A549 treated with CpdA at 1 μM for 4 hours (cell line): ENCODE measurements at places on chromosomes 5 and 9. TPM values are rescaled to one million over a fixed set of nuclear protein-coding genes. Genes with fewer than 3 reads are reported as not detected.

ZDHHC11B gene
- 1.1 to 1.5 TPM (median 1.3 TPM) in 5 replicates for total RNA-seq

NTNG2 gene
- total RNA-seq = 1.8 to 5.9 TPM (median 2.8 TPM) in 5 replicates

HRCT1 gene
- total RNA-seq = 0.11 to 0.14 TPM in 2 of 5 replicates, not detected in the others

AMBP gene
- 5.2 to 9.8 TPM (median 8.2 TPM) in 5 replicates for total RNA-seq

CNTFR gene
- 0.08 to 0.19 TPM (median 0.10 TPM) in 5 replicates for total RNA-seq

CFAP90 gene
- total RNA-seq = 0.10 to 0.59 TPM (median 0.51 TPM) in 5 replicates

GLDC gene
- total RNA-seq = 12.7 to 17.4 TPM (median 13.3 TPM) in 5 replicates

LRRC19 gene
- total RNA-seq = not detected in 5 replicates

PTGDS gene
- 0.35 to 0.71 TPM (median 0.39 TPM) in 3 of 5 replicates, not detected in the others for total RNA-seq

CA9 gene
- total RNA-seq = 3.0 to 9.1 TPM (median 5.3 TPM) in 5 replicates

SIT1 gene
- not detected in 5 replicates for total RNA-seq

GKAP1 gene
- 4.5 to 6.4 TPM (median 5.5 TPM) in 5 replicates for total RNA-seq

PLAC8L1 gene
- total RNA-seq = 0.27 to 0.41 TPM in 2 of 5 replicates, not detected in the others

CDH9 gene
- not detected in 5 replicates for total RNA-seq

SH3RF2 gene
- 2.2 to 3.3 TPM (median 3.0 TPM) in 5 replicates for total RNA-seq

HSPA4 gene
- total RNA-seq = 158 to 199 TPM (median 188 TPM) in 5 replicates

DHX29 gene
- 21.1 to 26.6 TPM (median 23.5 TPM) in 5 replicates for total RNA-seq

PTAR1 gene
- total RNA-seq = 11.1 to 18.6 TPM (median 14.8 TPM) in 5 replicates

BARHL1 gene
- 0.06 TPM in 1 of 5 replicates, not detected in the others for total RNA-seq

CDC20B gene
- total RNA-seq = 0.07 to 0.16 TPM (median 0.12 TPM) in 5 replicates

RHOBTB3 gene
- 5.9 to 10.0 TPM (median 7.3 TPM) in 5 replicates for total RNA-seq

DDX4 gene
- total RNA-seq = 0.02 TPM in 1 of 5 replicates, not detected in the others

PCDH12 gene
- 0.02 to 0.29 TPM in 2 of 5 replicates, not detected in the others for total RNA-seq

SLC28A3 gene
- total RNA-seq = not detected in 5 replicates

PAX5 gene
- 0.01 to 0.06 TPM (median 0.02 TPM) in 3 of 5 replicates, not detected in the others for total RNA-seq

AJM1 gene
- 3.1 to 4.3 TPM (median 4.0 TPM) in 5 replicates for total RNA-seq

CDX1 gene
- total RNA-seq = not detected in 5 replicates

ZNF883 gene
- 0.74 to 1.3 TPM (median 0.85 TPM) in 5 replicates for total RNA-seq

CTNND2 gene
- total RNA-seq = not detected in 5 replicates

SH2D3C gene
- total RNA-seq = 0.03 to 0.16 TPM (median 0.13 TPM) in 4 of 5 replicates, not detected in the other

PHF24 gene
- 0.06 to 0.26 TPM (median 0.16 TPM) in 5 replicates for total RNA-seq

PCDHGC5 gene
- 0.05 TPM in 1 of 5 replicates, not detected in the others for total RNA-seq

DND1 gene
- total RNA-seq = 0.47 to 1.0 TPM (median 0.82 TPM) in 5 replicates

FOXD4L5 gene
- total RNA-seq = 0.05 to 0.12 TPM (median 0.06 TPM) in 3 of 5 replicates, not detected in the others

NUTM2G gene
- not detected in 5 replicates for total RNA-seq

IFNA10 gene
- not detected in 5 replicates for total RNA-seq

DNAJB5 gene
- 3.6 to 5.5 TPM (median 5.1 TPM) in 5 replicates for total RNA-seq
